ENCODE measurements at places on chromosomes 2 and 18.

GRCh38 chr18:33184175-33184574 is 256.3 kb downstream of the CCDC178 start:
- DNase-seq = no peak

DNA sequence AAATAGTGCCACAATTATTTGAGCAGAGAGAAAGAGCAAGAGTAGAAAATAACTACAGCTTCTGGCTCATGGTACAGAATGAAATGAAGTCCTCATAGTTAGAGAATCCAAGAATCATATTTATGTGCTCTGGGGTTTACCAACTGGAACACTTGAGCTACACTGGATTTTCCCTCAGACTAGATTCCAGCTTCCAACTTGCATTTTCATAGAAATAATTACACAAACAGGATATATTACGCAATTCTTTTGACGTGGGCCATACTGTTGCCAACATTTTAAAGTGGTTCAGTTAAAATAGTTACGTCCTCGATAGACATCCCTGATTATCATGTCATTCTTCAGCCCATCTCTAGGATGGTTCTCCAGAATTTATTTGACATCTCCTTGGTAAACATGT is 129.2 kb downstream of the ETAA1 start:
- DNase-seq = no peak

GRCh38 chr2:20150806-20151571 is 73.9 kb downstream of the SDC1 start:
- no peak for DNase-seq

- no peak for DNase-seq
Measured at GRCh38 chr2:53210538-53210937, 557.1 kb upstream of the CHAC2 start.

GRCh38 chr2:203510256-203510940 is 24.7 kb downstream of the RAPH1 start:
- no peak for DNase-seq

DNA sequence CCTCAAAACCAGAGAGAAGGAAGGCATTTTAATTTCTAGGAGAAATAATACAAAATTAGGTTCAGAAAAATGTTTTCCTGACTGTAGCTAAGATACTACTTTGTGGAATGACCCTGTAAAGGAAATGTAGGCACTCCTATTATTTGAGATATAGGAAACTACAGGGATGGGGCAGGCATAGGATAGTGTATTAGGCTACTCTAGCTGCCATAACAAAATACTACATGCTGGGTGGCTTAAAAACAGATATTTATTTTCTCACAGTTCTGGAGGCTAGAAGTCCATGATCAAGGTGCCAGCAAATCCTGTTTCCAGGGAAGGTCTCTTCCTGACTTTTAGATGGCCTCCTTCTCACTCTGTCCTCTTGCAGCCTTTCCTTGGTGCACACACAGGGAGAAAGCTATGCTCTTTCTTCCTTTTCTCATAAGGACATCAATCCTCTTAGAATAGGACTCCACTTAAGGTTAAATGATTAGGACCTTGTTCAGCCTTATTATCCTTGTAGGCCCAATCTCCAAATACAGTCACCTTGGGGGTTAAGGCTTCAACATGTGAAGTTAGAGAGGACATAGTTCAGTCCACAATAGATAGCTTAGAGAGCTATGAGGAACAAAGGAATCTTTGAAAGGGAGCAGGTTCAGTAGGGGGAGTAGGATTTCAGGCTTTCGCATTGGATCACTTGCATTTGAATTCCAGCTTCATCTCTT is 14.0 kb upstream of the CAVIN2 start:
- no peak for DNase-seq

DNA sequence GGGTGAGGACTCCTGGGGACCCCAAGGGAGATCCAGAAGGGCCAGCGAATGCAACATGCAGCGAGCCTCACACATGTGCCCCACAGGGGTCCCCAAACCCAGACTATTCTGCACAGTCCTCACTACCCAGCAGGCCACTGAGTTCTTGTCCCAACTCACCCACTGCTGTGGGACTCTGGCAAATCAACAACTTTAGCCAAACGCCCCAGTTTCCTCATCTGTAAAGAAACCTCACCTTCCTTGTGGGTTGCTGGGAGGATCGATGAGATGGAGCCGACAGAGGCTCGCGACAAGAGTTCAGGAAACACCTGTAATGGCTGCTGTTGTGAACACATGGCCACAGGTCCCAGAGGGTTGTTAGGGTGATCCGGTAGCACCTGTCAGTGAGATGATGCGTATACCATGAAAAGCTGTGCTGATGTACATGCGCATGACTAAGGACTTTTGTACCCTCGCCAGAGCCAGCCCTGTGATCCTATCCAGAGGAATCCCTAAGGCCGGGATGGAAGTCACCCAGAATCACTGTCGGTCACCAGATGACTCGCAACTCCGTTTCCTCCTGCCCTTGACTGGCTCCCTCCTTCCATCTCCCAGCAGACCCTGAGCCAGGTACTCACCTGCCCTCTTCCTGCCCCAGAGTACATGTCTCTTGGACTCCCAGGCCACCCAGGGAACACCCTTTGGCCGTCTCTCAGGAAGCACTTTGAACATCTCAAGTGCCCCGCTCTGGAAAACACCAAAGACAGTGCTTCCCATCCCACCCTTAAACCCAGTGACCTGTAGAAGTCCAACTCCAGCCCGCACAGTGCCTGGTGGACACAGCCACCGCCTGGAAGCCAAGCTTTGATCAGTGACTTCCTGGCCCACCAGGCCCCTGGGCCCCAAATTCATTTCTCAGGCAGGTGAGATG is 103.3 kb upstream of the ID2 start:
- peak; percentile 37 for DNase-seq

DNA sequence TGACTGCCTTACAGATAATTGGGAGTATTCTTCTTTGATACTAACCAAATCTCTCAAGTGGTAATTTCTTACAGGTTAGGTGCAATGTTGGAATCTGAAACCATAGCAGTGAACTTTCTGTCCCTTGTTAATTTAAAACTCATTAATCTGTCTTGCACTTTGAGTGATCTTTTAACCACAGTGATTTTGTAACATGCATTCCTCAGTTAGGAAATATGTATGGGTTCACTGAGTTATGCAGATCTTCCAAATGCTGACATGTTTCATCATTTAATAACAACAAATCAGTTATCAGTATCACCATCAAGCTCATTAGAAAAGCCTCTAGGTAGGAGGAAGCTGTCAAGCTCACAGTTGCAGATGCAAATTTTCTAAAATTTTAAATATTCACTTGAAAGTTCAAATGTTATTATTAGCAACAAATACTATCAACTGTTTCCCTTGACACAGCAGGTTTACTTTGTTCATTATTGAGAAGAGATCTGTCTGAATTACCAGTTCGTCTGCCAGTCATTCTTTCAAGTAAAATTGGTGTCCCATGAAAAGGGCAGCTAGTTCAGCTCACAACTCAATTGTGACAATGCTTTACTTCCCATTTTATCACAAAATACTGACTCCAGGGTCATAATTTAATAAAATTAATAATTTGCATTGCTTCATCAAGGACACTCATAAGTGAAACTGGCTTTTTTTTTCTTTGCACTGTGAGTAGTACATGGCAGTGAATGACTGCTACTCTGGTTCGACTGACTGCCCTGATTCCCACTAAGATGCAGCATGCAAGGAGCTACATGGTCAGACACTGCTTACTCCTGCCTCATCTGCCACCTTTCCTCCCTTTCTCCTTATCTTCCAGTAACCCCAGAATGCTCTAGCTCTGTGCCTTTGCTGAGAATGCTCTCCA is 31.6 kb downstream of the SUCLG1 start:
- DNase-seq = no peak

DNA sequence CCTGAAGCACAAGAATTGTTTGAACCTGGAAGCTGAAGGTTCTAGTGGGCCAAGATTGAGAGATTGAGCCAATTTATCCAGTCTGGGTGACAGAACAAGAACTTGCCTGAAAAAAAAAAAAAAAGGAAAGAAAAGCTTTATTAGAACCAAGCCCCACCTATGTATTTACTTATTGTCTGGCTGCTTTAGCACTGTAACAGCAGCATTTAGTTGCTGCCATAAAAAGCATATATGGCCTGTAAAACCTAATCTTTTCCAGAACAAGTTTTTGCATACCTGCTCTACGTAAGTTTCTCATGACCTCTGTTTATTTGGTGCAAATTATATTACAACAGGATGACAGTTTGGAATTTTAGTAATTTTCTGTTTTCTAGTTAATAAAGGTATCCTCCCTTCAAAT is 1565.6 kb upstream of the LRRTM1 start:
- no peak for DNase-seq

GRCh38 chr18:10230072-10230471 is 224.4 kb upstream of the APCDD1 start:
- DNase-seq = no peak

- DNase-seq = peak; percentile 74
Measured at GRCh38 chr2:105545730-105546627, 147.1 kb upstream of the FHL2 start.

DNA sequence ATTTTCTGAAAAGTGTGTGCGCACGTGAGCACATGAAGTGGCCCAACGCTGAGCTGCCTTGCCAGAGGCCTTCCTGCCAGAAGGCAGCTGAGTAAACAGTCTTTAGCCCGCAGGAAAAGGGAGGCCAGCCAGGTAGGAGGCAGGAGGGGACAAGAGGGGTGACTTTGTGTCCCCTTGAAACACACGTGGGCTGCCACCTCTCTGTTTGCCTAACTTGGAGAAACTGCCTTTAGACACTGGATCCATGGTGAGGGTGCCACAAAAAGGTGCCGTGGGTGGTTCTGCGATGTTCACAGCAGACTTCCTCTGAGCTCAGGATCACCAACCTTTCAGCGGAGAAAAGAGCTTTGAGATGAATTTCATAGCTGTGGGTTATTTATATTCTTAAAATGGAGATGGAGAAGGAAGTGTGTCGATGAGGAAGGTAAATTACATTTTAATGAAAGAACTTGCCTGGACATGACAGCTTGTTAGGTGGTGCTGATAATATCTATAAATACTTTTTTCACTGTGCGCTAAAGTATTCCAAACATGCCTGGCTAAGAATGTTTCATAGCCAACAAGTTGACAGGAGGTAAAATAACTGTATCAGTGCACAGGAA is 36.6 kb upstream of the ASB1 start:
- peak; percentile 84 for DNase-seq

DNA sequence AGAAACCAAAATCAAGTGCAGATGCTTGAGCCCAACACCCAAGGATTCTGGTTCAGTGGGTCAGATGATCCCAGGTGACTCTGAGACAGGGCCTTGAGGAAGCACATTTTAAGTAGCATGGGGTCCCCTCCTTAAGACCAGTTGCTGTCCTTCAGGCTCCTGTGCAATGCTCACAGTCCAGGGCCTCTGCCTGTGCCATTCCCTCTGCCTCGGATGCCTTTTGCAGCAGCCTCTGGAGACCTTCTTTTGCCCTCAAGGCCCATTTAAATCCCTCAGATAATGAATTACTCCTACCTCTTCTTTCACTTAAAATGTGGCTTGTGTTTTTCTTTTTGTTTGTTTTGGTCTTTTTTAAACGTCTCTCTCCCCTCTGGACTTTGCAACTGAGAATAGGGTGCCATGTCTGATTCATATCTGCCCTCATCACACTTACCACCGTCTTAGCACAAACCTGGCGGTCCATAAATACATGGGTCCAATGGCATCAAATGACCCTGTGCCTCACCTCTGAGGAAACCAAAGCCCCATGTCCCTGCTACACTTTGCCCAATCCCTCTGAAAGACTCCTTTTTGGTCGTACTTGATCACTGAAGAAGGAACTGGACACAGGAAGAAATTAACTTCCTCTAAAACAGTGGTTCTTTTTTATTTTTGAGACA is 14.2 kb downstream of the ACTG2 start:
- no peak for DNase-seq
